Activated CD4-positive, alpha-beta T cell treated with anti-CD3 and anti-CD28 coated beads for 1 hour (primary cell): ENCODE measurements at places on chromosomes 4 and X.

DNA sequence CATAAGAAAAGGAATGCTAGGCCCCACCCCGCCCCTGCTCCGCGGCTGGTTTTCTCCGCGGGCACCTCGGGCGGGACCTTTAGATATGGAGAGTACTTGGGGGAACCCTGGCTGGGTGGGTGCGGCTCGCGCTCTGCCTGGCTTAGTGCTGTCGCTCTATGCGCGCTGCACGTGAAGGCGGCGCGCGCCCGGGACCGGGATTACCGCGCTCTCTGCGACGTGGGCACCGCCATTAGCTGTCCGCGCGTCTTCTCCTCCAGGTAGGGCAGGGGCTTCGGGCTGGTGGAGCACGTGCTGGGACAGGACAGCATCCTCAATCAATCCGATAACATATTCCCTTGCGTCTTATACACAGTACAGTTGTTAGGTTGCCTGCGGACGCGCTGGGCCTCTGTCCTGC lies 56.0 kb downstream of the MAGEB10 start:
- no peak for DNase-seq

GRCh38 chrX:70672326-70672725 lies 227.7 kb downstream of the DLG3 start:
- DNase-seq = no peak

GRCh38 chrX:47831788-47832187 lies 4.9 kb upstream of the ZNF81 start:
- peak; percentile 12 for DNase-seq

DNA sequence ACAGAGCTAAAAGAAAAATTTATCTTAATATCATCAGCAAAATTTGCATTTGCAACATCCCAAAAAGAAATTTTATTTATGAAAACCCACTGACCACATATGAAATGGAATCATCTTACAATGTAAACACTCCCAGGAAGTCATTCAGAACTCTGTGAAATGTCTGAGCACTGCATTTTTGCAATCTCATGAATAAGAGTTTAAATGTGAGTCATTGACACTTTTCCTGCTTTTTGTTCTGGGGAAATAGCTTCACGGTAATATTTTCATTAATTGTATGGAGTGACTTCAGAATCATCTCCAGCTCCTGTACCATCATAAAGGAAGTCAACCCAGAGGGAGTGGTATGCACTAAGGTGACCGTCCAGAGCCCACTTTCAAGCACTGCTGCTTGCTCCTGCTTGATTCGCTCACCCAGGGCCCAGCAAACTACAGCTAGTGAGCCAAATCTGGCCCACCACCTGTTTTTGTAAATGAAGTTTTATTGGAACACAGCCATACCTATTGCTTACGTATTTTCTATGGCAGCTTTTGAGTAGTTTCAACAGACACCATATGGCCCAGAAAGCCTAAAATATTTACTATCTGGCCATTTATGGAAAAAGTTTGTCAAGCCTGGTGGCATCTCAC lies 17.2 kb downstream of the EDNRA start:
- no peak for DNase-seq

DNA sequence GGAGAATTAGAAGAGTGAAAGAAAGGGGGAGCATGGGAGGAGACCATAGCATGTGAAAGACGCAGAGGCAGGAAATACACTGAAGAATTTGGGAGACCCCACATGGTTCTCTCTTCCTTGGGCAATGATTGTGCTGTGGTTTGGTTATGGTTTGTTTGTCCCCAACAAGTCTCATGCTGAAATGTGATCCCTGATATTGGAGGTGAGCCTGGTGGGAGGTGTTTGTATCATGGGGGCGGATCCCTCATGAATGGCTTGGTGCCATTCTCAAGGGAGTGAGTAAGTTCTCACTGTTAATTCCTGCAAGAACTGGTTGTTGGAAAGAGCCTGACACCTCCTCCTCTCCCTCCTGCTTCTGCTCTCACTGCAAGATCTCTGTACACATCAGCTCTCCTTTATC lies 78.6 kb upstream of the RAI2 start:
- DNase-seq = no peak

DNA sequence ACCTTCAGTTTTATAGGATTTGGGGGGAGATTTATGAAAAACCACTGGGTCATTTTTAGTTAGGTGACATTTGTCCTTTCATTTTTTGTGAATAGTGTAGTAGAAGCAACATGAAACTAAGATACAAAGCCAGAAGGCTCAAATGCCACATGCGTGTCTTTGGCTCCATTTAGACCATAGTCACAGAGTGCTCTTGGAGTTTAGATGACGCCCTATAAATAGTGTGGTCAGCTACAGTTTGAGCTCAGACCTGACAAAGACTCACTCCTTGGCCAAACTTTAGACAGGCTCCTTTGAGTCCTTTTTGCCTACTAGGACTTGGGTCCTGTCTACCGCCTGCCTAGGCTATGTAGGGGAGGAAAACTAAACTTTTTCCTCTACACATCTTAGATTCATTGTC lies 16.8 kb upstream of the PAGE1 start:
- DNase-seq = no peak

GRCh38 chr4:137794764-137795254 lies 262.5 kb upstream of the PCDH18 start:
- no peak for DNase-seq
